Bronchial epithelial cell (primary cell): ENCODE measurements at places on chromosomes 13 and 19. TPM values are rescaled to one million over a fixed set of nuclear protein-coding genes. Genes with fewer than 3 reads are reported as not detected.

Gene ANGPTL8
- total RNA-seq, result not detected in 2 replicates

Gene CYP2F1
- not detected in 2 replicates for total RNA-seq

Gene ZNF528
- 15.8 and 32.5 TPM in 2 replicates for total RNA-seq

Gene TTYH1
- 0.26 TPM in 1 of 2 replicates, not detected in the other for total RNA-seq

Gene ZNF439
- 0.53 and 1.7 TPM in 2 replicates for total RNA-seq

Gene RUBCNL
- total RNA-seq, result under 0.01 TPM in 1 of 2 replicates, not detected in the other

Gene PLIN4
- total RNA-seq, result 4.4 and 4.7 TPM in 2 replicates

GRCh38 chr13:113137691-113138298, 15.2 kb downstream of the F10 start:
- no peak for DNase-seq

- no peak for DNase-seq
Measured at GRCh38 chr19:517721-518597, 10.7 kb downstream of the TPGS1 start.

GRCh38 chr13:75769141-75769905, 133.2 kb downstream of the LMO7 start:
- DNase-seq, result no peak

DNA sequence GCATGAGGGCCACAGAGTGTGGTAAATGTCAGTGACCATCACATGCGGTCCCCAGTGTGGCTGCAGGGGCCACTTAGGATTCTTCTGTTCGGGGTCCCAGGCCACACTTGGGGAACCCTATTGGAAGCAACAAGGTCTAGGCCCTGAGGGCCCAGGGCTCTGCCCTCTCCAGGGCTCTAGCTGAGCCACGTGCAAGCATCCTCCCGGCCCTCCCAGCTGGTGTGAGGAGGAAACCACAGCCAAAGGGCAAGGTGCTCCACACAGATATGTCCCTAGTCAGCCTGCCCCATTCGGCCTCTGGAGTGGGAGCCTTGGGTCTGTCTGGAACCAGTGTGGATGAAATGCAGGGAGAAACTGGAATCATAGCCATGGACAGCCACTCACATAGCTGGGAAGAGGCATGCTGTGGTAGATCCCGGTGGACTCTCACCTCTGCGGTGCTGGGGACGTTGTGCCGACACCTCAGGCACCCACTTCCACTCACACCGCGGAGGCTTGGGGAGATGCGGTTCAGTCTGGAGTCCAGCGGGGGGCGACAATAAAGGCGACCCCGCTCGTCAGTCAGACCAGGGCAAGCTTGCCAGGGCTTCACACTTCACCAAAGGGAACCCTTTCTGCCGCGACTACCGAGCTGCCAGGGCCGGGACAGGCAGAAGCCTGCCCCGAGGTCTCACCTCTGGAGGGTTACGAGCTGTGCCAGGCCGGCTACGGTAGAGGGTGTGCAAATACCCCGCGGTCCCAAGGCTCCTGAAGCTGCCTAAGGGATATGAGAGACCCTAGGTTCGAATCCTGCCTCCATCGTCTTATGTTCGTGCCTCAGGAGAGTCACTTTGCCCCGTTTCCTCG, 4.3 kb upstream of the ZNF497 start:
- no peak for DNase-seq

GRCh38 chr13:23870356-23871140, 18.7 kb downstream of the MIPEP start:
- DNase-seq, result no peak

DNA sequence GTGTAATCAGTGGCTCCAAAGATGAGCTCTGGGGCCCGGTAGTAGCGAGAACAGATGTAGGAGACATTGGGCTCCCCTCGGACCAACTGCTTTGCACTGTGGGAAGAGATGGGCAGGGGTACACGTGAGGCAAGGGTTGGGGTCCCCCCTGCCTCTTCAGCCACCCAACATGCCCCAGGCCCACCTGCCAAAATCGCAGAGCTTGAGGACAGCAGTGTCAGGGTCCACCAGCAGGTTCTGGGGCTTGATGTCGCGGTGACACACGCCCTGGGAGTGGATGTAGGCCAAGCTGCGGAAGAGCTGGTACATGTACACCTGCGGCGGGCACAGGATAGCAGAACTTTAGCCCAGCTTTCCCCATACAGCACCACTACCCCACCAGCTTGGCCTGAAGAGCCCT, 8.0 kb downstream of the GSK3A start:
- no peak for DNase-seq

DNA sequence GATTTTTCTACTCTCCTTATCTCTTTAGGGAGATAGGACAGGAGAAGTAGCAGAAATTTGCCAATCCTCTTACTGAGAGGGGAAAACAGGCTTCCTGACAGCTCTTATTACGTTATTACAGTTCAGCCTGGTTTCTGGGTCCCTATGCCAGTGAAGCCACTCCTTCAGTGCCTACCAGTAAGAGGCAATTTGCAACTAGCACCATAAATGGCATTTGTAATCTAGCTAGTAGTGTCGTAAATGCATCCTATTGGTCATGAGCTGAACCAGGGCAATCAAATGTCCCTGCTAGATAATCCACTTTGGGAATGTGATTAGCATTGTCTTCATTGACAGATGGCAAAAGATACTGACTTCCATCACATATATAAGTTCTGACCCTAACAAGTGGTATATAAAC, 428.8 kb downstream of the DCT start:
- DNase-seq, result no peak

DNA sequence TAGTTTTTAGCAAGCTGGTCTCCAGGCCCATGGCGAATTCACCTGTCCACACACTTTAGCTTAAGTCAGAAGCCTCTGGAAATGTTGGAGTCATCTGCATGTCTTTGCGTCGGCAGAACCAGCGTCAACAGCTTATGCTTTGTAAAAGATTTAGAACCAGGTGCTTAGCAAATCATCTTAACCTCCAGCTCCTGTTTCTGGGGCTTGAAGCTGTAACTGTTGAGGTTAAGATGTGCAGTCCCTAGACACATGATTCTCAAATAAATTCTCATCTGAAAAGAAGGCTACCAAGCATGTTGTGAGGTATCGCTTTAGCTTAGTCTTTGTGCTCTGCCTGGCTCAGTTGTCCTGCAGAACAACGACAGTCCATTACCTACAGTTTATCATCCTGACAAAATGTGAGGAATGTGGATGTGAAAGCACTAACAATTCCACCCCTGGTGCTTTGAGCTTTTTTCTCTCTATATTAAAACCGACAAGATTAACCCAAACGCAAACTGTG, 4.4 kb downstream of the EFNB2 start:
- peak; percentile 42 for DNase-seq

GRCh38 chr19:10018263-10018662, 5.0 kb downstream of the RDH8 start:
- DNase-seq, result peak; percentile 53

GRCh38 chr13:40983725-40984667, 35.1 kb downstream of the ELF1 start:
- peak; percentile 20 for DNase-seq

GRCh38 chr13:21833921-21834320, 163.0 kb downstream of the FGF9 start:
- DNase-seq, result no peak

- no peak for DNase-seq
Measured at GRCh38 chr19:15372891-15373301, 6.7 kb downstream of the AKAP8 start.

DNA sequence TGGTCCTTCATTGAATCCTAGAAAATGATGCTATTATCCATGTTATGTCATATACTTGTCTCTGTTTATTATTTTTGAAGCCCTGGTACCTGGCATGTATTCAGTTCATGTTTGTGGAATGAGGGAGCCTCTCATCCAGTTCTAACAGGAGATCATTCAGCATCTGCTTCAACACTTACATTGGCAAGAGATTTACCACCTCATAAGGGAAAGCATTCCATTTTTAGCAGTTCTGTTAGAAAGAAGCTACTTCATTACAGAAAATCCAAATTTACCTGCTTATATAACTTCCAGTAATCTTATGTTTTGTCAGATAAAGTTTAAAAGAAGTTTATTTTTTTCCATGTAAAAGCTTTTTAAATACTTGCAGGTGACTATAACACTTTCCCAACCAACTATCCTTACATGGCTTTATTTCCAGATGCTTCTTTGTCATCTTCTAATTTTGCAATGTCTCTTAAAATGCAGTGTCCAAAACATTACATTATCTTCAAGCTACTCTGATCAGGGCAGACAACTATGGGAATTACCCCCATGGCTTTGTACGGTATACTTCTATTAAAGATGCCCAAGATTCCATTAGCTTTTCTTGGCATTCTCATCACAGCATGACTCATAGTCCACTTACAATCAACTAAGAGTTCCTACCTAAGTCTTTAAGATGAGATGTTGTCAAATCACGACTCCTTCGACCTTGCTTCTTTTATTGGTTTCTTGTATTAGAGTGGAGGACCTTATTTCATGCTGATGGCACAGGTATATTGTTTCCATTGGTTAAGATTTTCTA, 262.1 kb downstream of the PCDH9 start:
- peak; percentile 17 for DNase-seq

GRCh38 chr19:10553087-10553667, 9.5 kb downstream of the ATG4D start:
- no peak for DNase-seq

- DNase-seq, result peak; percentile 1
Measured at GRCh38 chr13:35930665-35931631, 200.2 kb downstream of the DCLK1 start.

GRCh38 chr13:93305886-93306285, 79.3 kb downstream of the GPC6 start:
- DNase-seq, result no peak

DNA sequence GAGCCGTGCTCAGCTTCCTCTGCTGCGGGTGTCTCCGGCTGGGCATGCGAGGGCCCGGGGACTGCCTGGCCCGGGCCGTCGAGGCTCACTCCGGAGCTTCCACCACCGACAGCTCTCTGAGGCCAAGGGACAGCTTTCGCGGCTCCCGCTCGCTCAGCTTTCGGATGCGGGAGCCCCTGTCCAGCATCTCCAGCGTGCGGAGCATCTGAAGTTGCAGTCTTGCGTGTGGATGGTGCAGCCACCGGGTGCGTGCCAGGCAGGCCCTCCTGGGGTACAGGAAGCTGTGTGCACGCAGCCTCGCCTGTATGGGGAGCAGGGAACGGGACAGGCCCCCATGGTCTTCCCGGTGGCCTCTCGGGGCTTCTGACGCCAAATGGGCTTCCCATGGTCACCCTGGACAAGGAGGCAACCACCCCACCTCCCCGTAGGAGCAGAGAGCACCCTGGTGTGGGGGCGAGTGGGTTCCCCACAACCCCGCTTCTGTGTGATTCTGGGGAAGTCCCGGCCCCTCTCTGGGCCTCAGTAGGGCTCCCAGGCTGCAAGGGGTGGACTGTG, 1.2 kb downstream of the S1PR4 start:
- no peak for DNase-seq

DNA sequence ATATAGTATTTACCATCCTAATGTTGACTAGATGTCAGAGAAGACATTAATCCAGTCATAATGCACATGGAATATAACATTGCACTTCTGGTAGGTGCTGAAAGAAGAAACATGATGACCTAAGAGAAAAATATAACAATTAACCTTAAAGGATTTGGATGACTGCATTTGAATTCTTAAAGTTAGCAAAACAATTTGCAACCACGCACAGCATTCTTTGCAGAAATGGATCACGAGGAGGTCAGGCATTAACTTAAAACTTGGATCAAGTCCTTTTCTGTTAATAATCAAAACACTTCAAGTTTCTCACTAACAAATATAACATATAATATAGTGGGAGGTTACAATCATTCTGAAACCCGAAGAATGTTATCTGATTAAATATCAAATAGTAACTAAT, 525.0 kb upstream of the SLITRK6 start:
- DNase-seq, result no peak

DNA sequence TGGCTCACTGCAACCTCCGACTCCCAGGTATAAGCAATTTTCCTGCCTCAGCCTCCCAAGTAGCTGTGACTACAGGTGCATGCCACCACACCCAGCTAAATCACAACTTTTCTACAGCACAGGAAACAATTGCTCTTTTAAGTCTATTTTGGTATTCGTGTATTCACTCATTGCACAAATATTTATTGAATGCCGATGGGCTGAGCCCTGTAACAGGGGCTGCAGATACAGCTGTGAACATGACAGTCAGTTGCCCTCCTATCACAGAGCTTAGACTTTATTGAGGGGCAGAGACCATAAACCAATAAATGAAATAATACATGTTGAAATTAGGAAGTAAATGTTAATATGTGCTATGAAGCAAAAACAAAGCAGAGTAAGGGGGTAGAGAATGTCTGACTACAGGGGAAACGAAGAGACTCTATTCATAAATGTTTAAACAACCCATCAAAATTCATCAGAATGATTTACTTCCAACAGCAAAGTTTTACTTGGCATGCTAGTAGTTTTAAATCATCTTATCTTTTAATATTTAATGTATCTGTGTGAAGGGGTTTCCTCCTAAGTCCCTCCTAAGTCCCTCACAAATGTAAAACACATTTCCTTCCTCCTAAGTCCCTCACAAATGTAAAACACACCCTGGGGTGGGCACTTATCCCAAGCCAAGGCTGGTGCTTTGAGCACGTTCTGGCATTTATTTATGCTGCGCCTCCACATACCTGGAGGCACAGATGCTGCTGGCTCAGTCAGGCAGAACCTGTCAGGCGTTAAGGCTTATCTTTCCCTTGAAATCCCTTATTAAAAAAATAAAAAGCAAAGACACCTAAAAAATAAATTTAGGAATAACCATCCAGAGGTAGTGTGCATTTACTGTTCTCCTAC, 140.8 kb downstream of the MIPEP start:
- DNase-seq, result no peak

DNA sequence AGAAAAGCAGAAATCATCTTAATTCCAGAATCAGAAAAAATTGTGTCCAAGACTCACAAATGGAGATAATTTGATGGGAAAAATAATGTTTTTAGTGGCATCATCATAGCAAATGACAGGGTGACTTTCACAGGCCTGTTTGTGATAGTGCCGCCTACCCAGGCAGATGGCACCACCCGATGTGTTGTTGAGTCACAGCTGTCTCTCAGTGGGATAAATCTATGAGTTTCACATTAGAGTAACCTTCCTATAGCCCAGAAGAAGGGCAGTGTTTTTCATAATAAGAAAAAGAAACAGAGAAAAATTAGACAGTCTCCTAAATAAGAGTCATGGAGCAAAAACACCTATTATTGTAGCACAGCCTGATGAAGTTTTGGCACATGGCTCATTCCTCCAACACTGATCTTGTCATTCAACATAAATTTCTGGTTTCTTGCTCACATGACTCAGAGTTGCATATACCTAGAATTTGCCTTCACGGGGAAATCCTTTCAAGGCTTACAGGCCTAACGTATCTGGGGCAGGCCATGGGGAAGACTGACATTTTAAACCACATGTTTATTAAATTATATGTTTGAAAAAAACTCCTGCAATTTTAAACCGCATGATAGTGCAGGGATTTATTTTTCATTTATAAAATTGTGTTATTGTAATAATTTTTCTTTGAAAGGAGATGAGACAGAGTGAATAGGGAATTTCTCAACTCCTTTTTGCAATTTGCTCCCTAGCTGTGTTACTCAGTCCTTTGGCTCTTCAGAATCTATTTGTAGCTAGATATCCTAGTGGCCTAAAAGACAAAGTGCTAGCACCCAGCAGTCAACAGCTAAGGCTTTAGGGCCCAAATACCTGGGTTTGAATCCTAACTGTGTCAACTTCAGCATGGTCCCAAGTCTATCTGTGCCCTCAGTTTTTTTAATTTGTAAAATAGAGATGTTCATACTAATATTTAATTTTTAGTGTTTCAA, 393.7 kb downstream of the NDFIP2 start:
- DNase-seq, result peak; percentile 42
